ENCODE measurements at places on chromosomes 3 and 15. TPM values are rescaled to one million over a fixed set of nuclear protein-coding genes. Genes with fewer than 3 reads are reported as not detected.

The GOLGA8J gene
- total RNA-seq = 1.1 TPM

The NR1I2 gene
- total RNA-seq = 0.85 TPM

The HLTF gene
- total RNA-seq = 171 TPM

The FRMD5 gene
- 0.36 TPM for total RNA-seq

The KLF15 gene
- 72.6 TPM for total RNA-seq

The SIDT1 gene
- 31.2 TPM for total RNA-seq

The ZNF660 gene
- 2.9 TPM for total RNA-seq

The SMCO1 gene
- total RNA-seq = not detected

The PPARG gene
- total RNA-seq = 12.9 TPM

The CCRL2 gene
- 0.09 TPM for total RNA-seq

The CHRNB4 gene
- total RNA-seq = not detected

The CCR3 gene
- total RNA-seq = not detected

The TGM4 gene
- 2,264 TPM for total RNA-seq

The IL5RA gene
- 1.5 TPM for total RNA-seq

The TMCO5A gene
- not detected for total RNA-seq

The PLA2G4D gene
- 1.5 TPM for total RNA-seq

The TEX55 gene
- total RNA-seq = 6.6 TPM

The C3orf20 gene
- not detected for total RNA-seq

The CHRM5 gene
- not detected for total RNA-seq

The MORC1 gene
- not detected for total RNA-seq
